HTR-8/SVneo (cell line): ENCODE measurements at places on chromosomes 12 and 14.

GRCh38 chr14:32471181-32471580, 142.1 kb downstream of the AKAP6 start:
- no peak for DNase-seq

GRCh38 chr12:4137015-4137414, 136.5 kb upstream of the CCND2 start:
- no peak for DNase-seq

DNA sequence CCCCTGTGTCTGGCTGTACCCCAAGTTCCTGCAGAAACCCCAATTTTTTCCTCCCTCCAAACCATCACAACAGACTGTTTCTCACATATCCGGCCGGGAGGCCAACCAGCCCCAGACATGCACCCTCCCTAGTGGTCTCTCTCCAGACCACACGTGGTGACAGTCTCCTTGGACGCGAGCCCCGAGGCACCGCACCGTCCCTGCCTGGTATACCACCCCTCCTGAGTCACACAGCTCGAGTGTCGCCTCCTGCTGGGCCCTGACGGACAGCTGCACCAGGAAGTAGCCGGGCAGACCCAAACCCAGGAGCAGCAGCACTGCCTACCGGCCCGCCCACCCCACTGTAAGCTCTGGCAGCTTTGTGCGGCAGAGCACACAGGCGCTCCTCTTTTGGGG, 97.4 kb downstream of the RFLNA start:
- DNase-seq = no peak

GRCh38 chr14:94313991-94314655, 9.0 kb downstream of the SERPINA6 start:
- no peak for DNase-seq
